H1 (cell line): ENCODE measurements at places on chromosomes 1 and 21. TPM values are rescaled to one million over a fixed set of nuclear protein-coding genes. Genes with fewer than 3 reads are reported as not detected.

ST6GALNAC3 gene
- 17.2 and 19.0 TPM in 2 replicates for total RNA-seq

MATN1 gene
- 0.11 and 0.28 TPM in 2 replicates for total RNA-seq

PLXNA2 gene
- 1.5 and 2.0 TPM in 2 replicates for total RNA-seq

LCE1D gene
- total RNA-seq = not detected in 2 replicates

RAVER2 gene
- 17.2 and 19.5 TPM in 2 replicates for total RNA-seq

FCRLA gene
- not detected in 2 replicates for total RNA-seq

DNA sequence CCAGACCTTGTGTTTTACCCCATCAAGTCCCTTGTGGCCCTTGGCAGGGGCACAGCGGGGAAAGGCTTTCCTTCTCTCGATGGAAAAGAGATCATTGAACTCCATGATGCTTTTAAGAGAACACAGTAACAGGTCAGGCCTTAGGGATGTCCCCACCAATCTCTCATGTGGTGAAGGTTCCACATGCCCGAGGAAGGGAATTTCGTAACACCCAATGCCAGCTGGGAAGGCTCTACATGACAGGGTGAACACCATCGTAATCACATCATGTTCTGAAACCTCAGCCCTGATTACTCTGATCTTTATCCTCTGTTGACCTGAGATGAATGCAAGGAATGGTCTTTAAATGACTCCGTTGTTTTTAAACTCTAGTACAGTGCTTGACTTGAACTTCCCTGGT lies 105.5 kb upstream of the SPAG17 start:
- no peaks in the 10 kb centered on the region for H3K27me3 ChIP-seq
- peaks cover 4% of the 10 kb centered on the region for H3K4me1 ChIP-seq
- H3K4me3 ChIP-seq = no peak overlapping the region
- H3K36me3 ChIP-seq = no peaks in the 10 kb centered on the region
- no peak for DNase-seq

- no peak overlapping the region for H3K27ac ChIP-seq
- H3K36me3 ChIP-seq = no peaks in the 10 kb centered on the region
- DNase-seq = no peak
- H3K4me3 ChIP-seq = no peak overlapping the region
- H3K4me1 ChIP-seq = peaks cover 2% of the 10 kb centered on the region; the same call in 1 of the 2 replicates
These were observed 31.9 kb downstream of the UBE4B start for GRCh38 chr1:10064416-10065343.

GRCh38 chr1:20359451-20360330 lies 69.0 kb downstream of the VWA5B1 start:
- no peaks in the 10 kb centered on the region for H3K27me3 ChIP-seq
- H3K27ac ChIP-seq = no peak overlapping the region
- no peaks in the 10 kb centered on the region for H3K36me3 ChIP-seq
- no peak overlapping the region for H3K4me3 ChIP-seq
- H3K4me1 ChIP-seq = 0 out of 2 replicates have a peak, but pooled peaks cover 3% of the 10 kb centered on the region

DNA sequence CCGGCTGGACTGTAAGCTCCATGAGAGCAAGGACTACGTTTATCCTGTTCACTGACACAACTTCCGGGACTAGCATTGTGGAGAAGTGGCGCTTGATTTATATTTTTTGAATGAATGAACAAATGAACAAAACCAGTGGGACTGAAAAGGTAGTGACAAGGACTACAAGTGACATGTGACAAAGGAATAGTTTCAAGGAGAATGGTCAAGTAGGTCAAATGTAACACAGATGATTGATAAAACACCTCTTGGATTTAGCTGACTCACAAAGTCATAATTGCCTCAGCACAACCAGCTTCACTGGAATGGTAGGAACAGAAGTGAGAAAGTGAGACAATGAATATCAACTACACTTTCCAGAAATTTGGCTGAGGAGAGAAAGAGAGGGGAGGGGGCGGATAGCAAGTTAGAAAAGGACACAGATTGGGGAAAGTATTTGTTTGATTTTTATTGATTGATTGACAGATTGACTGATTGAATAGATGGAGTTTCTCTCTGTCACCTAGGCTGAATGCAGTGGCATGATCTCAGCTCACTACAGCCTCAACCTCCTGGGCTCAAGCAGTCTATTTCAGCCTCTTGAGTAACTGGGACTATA lies 14.2 kb downstream of the MTF1 start:
- no peaks in the 10 kb centered on the region for H3K4me1 ChIP-seq
- no peak overlapping the region for H3K27ac ChIP-seq
- no peaks in the 10 kb centered on the region; the same call in 1 of the 2 replicates for H3K36me3 ChIP-seq
- DNase-seq = no peak
- no peak overlapping the region for H3K4me3 ChIP-seq

GRCh38 chr21:20026543-20026942 lies 971.7 kb upstream of the NCAM2 start:
- no peaks in the 10 kb centered on the region for H3K4me1 ChIP-seq
- no peaks in the 10 kb centered on the region for H3K27me3 ChIP-seq

DNA sequence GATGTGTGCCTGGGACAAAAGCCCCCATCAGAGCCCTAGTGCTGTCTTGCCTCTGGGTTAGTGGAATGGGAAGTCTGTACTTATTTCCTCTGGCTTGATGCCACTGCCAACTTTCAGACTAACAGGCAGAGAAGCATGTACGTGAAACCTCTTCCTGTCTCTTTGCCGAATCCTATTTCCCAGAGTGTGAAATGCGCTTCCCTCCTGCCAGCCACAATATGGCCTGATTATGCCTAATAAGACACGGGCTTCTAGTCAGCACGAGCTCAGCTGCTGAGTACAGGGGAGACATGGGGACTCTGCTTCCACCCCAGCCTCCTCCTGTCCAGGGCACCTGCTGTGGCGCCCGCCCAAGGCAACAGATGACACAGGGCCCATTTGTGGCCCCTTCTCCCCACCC lies 111.4 kb downstream of the KCND3 start:
- H3K27ac ChIP-seq = no peak overlapping the region
- H3K36me3 ChIP-seq = no peaks in the 10 kb centered on the region
- H3K4me3 ChIP-seq = no peak overlapping the region

DNA sequence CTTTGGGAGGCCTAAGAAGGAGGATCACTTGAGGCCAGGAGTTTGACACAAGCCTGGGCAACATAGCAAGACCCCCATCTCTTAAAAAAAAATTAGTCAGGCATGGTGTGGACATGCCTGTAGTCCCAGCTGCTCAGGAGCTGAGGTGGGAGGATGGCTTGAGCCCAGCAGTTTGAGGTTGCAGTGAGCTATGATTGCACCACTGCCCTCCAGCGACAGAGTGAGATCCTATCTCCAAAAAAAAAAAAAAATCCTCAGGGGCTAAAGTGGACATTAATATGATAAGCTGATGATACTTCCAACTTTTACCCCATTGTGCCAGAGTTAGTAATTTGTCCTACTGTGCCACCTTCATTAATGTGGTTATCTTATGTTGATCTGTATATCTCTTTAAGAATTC lies 327.8 kb upstream of the FMN2 start:
- H3K27ac ChIP-seq = no peak overlapping the region
- H3K27me3 ChIP-seq = no peaks in the 10 kb centered on the region
- no peaks in the 10 kb centered on the region for H3K4me1 ChIP-seq
- DNase-seq = no peak
- H3K36me3 ChIP-seq = no peaks in the 10 kb centered on the region

DNA sequence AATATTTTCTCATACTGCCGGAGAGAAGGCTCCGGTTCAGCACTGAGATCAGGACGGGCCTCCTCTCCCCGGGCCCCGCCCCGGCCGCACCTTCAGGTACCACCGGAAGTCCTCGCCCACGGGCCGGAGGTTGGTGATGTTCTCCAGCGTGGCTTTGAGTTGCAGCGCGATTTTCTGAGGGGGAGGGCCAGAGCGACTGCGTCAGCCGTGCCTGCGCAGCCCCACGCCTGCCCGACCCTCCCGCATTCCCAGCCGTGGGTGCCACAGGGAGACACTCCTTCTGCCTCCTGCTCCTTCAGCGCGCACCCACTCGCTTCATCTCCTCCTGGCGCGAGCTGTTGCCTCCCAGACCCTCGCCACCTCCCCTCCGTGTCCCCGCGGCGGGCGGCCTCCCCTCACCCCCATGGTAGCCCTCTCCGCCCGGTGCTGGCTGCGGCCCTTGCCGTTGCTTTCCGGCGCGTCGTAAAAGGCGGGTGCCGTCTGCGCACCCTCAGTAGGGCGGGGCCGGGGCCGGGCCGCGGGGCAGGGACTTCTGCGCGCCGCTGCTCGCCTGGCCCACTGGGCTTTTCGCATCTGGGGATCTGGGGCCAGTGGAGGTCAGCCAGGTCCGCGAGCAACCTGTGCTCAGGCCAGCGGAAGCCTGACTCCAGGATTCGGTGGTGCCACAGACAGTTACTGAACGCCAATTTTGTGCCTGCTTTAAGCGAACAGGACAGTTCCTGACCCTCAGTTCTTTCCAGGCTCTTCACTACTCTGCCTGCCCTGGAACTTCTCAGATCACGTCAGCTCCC lies at the start of gene CZIB:
TSS of gene CZIB (minus strand) at position 464 of the 791 bp plus-strand sequence. CDS start at position 405, 59 bp downstream.
- peak within 1 kb of the TSS; percentile 84 for H3K27ac ChIP-seq
- peak within 1 kb of the TSS; percentile 79 for H3K4me3 ChIP-seq
- H3K36me3 ChIP-seq = peaks cover 4% of the 10 kb centered on the region; the same call in 1 of the 2 replicates
- DNase-seq = peak; percentile 97
- H3K4me1 ChIP-seq = peaks cover 3% of the 10 kb centered on the region

GRCh38 chr1:67956116-67956515 lies 94.3 kb downstream of the DIRAS3 start:
- H3K27ac ChIP-seq = no peak overlapping the region
- no peak for DNase-seq
- H3K4me1 ChIP-seq = no peaks in the 10 kb centered on the region
- no peaks in the 10 kb centered on the region for H3K36me3 ChIP-seq

- H3K36me3 ChIP-seq = no peaks in the 10 kb centered on the region
- H3K4me3 ChIP-seq = no peak overlapping the region
- no peak for DNase-seq
- no peaks in the 10 kb centered on the region for H3K27me3 ChIP-seq
- no peak overlapping the region for H3K27ac ChIP-seq
These were observed 4.0 kb upstream of the LAPTM5 start for GRCh38 chr1:30761381-30762151.

DNA sequence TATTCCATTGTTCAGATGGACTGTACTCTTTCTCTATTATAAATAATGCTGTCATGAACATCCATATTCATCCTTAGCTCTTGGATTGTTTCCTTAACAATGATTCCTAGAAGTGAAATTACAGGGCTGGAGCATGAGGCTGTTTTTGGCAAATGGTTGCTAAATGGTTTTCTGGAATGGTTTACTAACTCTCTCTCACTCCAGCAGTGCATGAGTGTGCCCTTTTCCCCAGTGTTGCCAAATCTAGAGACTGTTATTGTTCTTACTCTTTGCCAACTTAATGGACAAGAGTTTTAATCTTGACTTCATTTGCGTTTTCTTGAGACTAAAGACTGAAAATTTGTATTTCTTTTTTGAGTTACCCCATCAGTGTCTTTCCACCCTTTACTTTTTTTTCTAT lies 113.0 kb downstream of the PAPPA2 start:
- no peak overlapping the region for H3K4me3 ChIP-seq
- no peak for DNase-seq
- no peak overlapping the region for H3K27ac ChIP-seq
- H3K36me3 ChIP-seq = no peaks in the 10 kb centered on the region

DNA sequence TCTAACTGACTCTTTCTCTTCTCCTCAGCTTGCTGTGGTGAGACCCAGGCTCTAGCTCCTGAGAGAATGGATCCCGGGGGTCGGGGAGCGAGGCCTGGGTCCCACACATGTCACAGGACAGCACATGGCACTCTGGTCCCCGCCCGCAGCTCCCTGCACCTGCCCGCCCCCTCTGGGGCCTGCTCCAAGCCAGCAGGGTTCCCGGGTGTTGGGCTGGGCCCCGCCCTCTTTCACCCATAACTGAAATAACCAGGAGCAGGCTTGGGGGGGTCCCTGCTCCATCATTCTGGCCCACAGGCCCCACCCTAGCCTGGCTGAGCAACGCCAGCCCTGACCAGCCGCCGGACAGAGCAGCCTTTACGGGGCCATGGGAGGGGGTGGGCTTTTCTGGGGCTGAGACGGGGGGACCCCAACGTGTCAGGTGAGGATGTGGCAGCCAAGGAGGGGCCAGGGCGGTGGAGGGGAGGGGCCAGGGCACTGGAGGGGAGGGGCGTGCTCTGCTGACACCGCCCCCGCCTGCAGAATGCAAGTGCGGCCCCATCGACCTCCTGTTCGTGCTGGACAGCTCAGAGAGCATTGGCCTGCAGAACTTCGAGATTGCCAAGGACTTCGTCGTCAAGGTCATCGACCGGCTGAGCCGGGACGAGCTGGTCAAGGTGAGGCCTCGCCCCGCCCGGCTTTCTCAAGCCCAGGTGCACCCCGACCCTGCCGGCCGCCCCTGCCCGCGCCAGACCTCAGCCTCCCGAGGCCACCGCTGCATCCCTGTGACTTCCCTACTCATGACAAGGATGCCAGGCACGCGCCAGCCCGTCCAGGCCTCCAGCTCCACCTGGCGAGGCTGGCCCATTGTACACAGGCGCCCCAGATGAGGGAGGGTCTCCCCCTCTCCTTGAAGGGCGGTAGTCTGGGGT lies 19.4 kb downstream of the COL6A1 start:
- no peak for DNase-seq
- H3K4me1 ChIP-seq = no peaks in the 10 kb centered on the region
- H3K27me3 ChIP-seq = no peaks in the 10 kb centered on the region
- no peak overlapping the region for H3K4me3 ChIP-seq

DNA sequence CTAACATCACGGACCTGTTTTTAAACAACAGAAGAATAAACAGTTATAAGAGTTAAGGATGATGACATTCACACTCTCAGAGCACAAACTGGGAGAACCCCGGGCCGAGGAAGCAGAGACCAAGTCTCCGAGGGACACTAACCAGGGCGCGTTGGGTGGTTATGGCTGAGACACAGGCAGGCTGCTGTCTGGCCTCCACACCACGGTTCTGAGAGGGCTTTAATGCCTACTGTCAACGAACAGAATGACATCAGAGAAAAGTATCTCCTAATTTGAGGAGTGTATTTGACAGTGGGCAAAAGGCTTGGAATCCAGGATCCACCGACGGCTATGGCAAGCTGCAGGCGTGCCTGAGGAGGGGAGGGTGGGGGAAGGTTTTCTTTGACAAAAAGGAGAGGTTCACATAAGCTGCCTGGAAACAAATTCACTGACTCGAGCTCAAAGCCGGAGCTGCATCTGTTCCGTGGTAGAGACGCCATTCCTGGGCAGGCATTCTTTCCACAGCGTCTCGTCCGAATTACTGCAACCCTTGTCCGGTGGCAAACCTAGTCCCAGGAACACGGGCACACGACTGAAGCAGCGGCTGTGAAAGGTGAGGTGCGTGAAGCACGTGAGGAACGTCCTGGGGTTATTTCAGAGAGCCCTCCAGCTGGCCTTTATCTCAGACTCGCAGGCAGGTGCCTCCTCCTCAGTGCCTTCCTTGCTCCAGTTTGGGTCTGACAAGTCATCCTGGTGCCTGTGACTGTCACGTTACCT lies 9.4 kb downstream of the POFUT2 start:
- peaks cover 43% of the 10 kb centered on the region for H3K36me3 ChIP-seq
- no peak for DNase-seq
- H3K27ac ChIP-seq = no peak overlapping the region; the same call in 1 of the 2 replicates
- no peak overlapping the region for H3K4me3 ChIP-seq

DNA sequence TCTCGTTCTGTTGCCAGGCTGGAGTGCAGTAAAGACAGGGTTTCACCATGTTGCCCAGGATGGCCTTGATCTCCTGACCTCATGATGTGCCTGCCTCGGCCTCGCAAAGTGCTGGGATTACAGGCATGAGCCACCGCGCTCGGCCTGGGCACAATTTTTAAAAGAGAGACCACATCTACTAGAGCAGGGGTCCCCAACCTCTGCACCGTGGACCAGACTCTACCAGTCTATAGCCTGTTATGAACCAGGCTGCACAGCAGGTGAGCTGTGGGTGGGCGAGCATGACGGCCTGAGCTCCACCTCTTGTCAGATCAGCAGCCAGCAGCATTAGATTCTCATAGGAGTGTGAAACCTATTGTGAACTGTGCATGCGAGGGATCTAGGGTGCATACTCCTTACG lies 20.8 kb downstream of the TNNT2 start:
- peaks cover 3% of the 10 kb centered on the region for H3K4me1 ChIP-seq
- no peak overlapping the region for H3K27ac ChIP-seq
- DNase-seq = no peak
- H3K27me3 ChIP-seq = no peaks in the 10 kb centered on the region

- DNase-seq = peak; percentile 67
- no peaks in the 10 kb centered on the region for H3K27me3 ChIP-seq
These were observed 16.5 kb downstream of the ZNF697 start for GRCh38 chr1:119631433-119632102.
